ENCODE measurements at places on chromosomes 6 and 20.

GRCh38 chr6:24524805-24525204, 30.0 kb downstream of the ALDH5A1 start:
- no peak for DNase-seq

GRCh38 chr20:61328911-61329558, 77.0 kb downstream of the CDH4 start:
- no peak for DNase-seq

- no peak for DNase-seq
These were observed 11.3 kb upstream of the TMEM181 start for GRCh38 chr6:158548418-158549161.

GRCh38 chr6:20837189-20837588, 302.9 kb downstream of the CDKAL1 start:
- no peak for DNase-seq

- no peak for DNase-seq
These were observed 21.1 kb downstream of the CDC40 start for GRCh38 chr6:110201151-110201884.

DNA sequence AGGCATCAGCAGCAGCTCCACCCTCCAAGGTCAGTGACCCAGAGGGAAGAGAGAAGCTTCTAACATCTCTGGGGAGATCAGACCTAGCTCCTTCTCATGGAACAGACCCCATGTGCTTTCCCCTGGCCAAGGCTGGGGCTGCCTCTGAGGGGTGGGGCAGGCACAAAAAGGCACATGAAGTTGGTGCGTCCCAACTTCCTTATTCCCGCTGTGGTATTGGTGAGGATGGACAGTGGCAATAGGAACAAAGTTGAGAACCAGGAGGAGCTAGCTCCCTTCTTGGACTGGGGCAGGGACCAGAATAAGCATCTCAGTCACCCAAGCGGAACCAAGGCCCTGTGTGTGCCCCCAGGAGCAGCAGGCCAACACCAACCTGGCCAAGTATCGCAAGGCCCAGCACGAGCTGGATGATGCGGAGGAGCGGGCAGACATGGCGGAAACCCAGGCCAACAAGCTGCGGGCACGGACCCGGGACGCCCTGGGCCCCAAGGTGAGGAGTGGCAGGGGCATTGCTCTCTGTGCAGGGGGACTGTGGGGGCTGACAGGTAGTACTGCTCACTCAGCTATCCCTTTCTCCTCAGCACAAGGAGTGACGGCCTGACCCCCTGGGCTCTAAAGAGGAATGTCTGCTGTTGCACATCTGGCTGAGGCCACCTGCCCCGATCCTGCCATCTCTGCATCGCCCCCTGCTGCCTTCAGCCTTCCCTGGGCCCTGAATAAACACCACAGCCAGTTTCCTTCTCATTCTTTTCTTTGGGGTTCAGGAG, 46.1 kb downstream of the MYH7B start:
- DNase-seq, result no peak

- DNase-seq, result no peak
These were observed 23.2 kb upstream of the XRN2 start for GRCh38 chr20:21279706-21280521.

DNA sequence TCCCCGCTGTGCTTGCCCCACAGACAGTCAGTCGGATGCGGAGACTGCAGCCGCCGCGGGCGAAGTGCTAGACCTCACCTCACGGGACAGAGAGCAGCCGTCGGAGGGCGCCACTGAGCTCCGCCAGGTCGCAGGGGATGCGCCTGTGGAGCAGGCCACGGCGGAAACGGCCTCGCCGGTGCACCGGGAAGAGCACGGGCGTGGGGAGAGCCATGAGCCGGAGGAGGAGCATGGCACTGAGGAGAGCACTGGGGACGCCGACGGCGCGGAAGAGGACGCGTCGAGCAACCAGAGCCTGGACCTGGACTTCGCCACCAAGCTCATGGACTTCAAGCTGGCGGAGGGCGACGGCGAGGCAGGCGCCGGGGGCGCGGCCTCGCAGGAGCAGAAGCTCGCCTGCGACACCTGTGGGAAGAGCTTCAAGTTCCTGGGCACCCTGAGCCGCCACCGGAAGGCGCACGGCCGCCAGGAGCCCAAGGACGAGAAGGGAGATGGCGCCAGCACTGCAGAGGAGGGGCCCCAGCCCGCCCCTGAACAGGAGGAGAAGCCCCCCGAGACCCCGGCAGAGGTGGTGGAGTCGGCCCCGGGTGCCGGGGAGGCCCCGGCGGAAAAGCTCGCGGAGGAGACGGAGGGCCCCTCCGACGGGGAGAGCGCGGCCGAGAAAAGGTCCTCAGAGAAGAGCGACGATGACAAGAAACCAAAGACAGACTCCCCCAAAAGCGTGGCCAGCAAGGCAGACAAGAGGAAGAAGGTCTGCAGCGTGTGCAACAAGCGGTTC, 66.4 kb downstream of the SSR1 start:
- no peak for DNase-seq

GRCh38 chr20:8796088-8796660, 272.7 kb upstream of the PLCB4 start:
- DNase-seq, result no peak

DNA sequence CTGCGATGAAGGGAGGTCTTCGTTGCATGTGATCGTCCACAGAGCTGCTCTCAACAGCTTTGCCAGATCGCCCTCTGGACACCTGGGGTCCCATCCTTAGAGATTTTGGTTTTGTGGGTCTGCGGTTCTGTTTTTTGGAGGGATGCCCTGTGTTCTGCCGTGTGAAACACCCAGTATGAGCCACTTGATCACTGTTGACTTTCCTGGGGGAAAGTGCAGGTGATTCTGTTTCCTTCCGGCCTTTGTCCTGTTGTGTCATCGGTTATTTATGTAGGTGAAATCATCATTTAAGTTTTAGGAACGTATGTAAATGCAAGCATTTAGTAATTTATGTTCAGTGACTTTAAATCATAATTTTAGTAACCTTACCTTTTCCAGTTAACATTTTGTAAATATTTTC, 56.4 kb upstream of the SLC22A1 start:
- no peak for DNase-seq

GRCh38 chr6:87700397-87701343, 1.4 kb downstream of the AKIRIN2 start:
- DNase-seq, result peak; percentile 3

DNA sequence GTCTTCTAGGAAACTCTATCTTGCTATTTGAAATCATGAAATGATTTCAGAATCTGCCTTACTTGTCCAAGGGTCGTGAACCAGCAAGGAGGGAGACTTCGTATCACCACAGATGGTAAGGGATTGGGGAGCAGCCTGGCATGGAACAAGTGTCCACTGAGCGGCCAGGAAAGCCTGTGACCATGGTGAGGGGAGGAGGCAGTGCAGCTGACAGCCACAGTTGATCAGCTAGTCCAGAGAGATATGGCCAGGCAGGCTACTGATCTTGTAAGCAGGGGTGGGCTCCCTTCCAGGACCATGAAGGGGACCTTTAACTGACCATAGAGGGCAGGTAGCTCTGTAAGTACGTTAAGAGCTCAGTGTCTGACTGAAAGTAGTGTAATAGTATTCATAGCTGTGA, 96.8 kb upstream of the TENT5A start:
- no peak for DNase-seq

GRCh38 chr6:111250791-111251354, 163.6 kb downstream of the SLC16A10 start:
- no peak for DNase-seq

- DNase-seq, result no peak
These were observed 2.6 kb upstream of the CST9 start for GRCh38 chr20:23608251-23608846.

DNA sequence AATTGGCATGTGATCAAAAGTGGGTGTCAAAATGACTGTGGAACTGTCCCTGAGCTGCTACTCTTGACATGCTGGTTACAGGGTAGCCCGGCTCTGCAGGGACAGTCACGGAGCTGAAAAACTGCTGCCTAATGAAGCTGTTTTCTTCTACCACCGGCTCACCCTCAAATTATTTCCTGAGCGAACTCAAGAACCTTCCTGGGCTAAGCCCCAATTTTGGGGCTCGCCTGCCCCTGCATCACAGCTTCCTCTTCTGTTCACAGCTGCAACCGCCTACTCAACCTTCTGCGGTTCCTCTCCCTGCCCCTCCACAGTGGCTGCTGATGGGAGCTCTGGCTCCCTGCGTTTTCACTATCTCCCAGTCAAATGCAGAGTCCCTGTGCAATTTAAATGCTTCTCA, 110.8 kb upstream of the MLN start:
- peak; percentile 14 for DNase-seq

DNA sequence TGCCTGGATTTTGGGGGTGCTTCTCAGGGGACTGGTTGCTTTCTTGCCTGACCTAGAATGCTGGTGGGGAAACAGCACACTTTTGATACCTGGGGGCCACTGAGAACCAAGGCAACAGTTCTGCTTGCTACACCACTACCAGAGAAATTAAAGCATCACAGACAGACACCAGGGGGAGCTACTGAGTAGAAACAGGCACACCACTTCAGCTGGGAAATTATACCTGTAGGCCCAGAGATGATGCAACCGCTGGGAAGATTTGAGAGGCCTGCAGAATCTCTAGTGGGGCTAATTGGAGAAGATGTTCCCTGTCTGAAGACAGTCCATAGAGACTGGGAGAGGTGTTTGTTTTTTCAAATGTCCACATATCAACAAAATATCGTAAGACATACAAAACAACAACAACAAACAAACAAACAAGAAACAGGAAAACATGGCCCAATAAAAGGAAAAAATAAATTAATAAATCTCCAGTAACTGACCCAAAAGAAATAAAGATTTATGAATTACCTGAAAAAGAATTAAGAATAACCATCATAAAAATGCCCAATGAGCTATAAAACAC, 129.4 kb upstream of the RIN2 start:
- DNase-seq, result peak; percentile 3

- DNase-seq, result no peak
These were observed 183.5 kb upstream of the COL21A1 start for GRCh38 chr6:56430629-56431600.

DNA sequence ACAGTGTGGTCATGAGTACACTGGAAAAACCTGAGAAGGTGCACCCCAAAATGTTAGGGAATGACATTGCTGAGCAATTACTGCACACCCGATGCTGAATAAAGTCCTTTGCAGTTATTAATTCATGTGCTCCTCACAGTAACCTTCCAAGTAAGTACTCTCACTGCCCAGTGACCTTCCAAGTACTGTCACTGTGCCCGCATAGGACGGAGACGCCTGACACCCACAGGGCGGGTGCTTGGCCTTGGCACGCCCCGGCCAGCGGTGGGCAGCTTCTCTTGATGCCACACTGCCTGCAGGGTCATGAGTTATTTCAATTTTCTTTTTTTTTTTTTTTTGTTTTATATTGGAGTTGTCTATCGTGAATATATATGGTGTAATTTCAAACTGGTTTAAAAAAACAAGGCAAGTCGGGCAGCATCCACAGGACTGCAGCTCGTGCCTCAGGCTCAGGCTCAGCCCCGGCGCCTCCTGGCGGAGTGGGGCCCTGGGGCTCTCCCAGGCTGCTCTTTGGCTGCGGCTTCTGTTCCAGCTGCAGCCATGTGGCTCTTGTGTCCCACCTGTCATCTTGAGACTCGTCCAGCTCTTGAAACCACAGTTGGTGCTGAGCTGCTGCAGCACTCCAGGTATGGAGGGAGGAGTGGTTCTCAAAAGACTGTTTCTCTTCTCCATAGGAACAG, 27.0 kb downstream of the PNLDC1 start:
- DNase-seq, result no peak

DNA sequence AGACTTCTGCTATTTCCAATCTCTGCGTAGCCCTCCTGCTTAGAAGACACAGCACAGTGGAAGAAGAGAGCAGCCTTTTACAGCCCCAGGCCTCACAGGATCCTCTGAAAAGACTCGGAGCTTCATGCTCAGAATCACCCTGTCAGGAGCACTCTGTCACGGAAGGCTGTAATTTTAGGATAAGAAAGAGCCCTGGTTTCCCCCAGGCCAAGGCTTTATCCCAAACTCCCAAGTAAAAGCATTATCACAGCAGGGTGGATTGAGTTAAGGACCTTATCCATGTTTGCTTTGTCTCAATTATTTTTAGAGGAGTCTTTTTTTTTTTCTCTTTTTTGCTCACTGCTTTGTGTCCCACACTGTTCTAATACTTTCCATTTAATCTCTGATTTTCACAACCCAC, 39.2 kb downstream of the ANKS1A start:
- no peak for DNase-seq

DNA sequence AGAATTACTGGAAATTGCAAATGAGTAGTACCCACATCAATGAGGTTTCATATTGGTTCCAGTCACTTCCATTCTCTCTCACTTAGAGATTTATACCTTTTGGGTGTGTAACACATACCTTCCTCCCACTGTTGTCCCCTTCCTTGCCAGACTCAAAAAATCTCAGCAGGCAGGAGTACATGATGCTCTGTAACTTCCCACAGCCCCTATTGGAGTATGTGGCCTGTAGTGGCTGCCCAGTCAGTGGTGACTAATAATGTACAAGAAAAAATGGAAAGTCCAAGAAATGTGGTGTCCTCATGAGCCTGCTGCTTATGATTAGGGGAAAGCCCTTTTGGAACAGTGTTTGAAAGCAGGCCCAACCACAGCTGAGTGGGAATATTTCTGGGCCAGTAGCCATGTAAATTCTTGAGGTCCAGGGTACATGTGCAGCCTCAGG, 312.0 kb downstream of the ZFAND3 start:
- DNase-seq, result no peak

DNA sequence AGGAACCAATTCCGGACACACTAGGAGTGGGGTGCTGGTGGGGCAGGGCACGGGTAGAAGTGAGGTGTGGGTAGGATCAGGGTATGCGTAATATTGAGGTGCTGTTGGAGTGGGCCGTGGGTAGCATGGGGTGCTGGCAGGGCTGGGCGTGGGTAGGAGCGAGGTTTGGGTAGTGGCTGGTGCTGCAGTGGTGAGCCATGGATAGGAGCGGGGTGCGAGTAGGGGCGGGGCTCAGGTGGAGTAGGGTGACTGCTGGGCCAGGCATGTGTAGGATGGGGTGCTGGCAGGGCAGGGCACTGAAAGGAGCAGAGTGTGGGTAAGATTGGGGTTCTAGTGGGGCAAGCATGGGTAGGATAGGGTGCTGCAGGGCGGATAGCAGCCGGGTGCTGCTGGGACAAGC, 114.2 kb upstream of the DUSP22 start:
- DNase-seq, result no peak

DNA sequence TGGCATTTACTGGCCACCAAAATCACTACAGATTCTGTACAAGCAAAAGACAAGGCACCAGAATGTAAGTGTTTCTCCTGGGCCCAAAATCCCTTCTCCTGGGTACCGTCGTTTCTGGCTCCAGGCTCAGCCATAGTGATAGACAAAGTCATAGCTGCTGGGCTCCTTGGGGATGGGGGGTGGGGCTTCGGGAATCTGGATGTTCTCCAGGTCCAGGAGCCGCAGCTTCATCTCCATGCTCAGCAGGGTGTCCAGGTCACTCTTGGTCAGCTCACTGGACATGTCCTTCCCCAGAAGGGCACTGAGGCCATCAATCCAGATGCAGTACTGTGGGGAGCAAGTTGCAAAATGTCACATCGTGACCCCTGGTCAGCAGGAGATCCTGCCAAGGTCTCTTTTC, 39.2 kb downstream of the ELMO2 start:
- DNase-seq, result no peak

- no peak for DNase-seq
These were observed at the start of gene ADGRF4 for GRCh38 chr6:47698342-47698787. Gene ADGRF4, plus strand, starts transcription at chr6:47698580. Its CDS starts 8,666 bp downstream, at chr6:47707246.

GRCh38 chr6:42988486-42989020, 4.2 kb downstream of the PPP2R5D start:
- no peak for DNase-seq

Data from T follicular helper cell (primary cell).